ENCODE measurements at places on chromosomes 16 and 17. TPM values are rescaled to one million over a fixed set of nuclear protein-coding genes. Genes with fewer than 3 reads are reported as not detected.

The TMEM235 gene
- not detected for total RNA-seq

The ASPA gene
- total RNA-seq, result not detected

The GAS2L2 gene
- total RNA-seq, result not detected

The GP1BA gene
- total RNA-seq, result not detected

The KRT9 gene
- total RNA-seq, result not detected

The TK2 gene
- total RNA-seq, result 14.1 TPM

The NRN1L gene
- not detected for total RNA-seq

The GOSR1 gene
- total RNA-seq, result 14.2 TPM

The KRTAP2-1 gene
- not detected for total RNA-seq

The RTN4RL1 gene
- total RNA-seq, result 7.9 TPM

The ASPHD1 gene
- 2.0 TPM for total RNA-seq

The KCNH6 gene
- total RNA-seq, result not detected

The FAAP100 gene
- 34.6 TPM for total RNA-seq

The SEPTIN12 gene
- total RNA-seq, result not detected

The CCDC200 gene
- total RNA-seq, result not detected

The C1QTNF1 gene
- total RNA-seq, result 21.0 TPM

The SLC5A11 gene
- 0.51 TPM for total RNA-seq

The TEKT3 gene
- not detected for total RNA-seq

The OTOA gene
- total RNA-seq, result not detected

The SDR42E2 gene
- total RNA-seq, result not detected

The CRHR1 gene
- not detected for total RNA-seq

The SLC9A5 gene
- 1.1 TPM for total RNA-seq

The NKD1 gene
- 0.07 TPM for total RNA-seq

The ADAD2 gene
- not detected for total RNA-seq

The G6PC1 gene
- not detected for total RNA-seq

The ARHGAP27 gene
- 134 TPM for total RNA-seq

The COPZ2 gene
- 0.63 TPM for total RNA-seq

The TMEM92 gene
- total RNA-seq, result 6.9 TPM

The TNFRSF17 gene
- not detected for total RNA-seq

The SLC35G6 gene
- total RNA-seq, result not detected

The KRT31 gene
- total RNA-seq, result not detected

The TPPP3 gene
- total RNA-seq, result not detected

The CTRB1 gene
- total RNA-seq, result not detected

The OR1A1 gene
- total RNA-seq, result not detected

The RMI2 gene
- total RNA-seq, result 10.9 TPM

The BIRC5 gene
- 304 TPM for total RNA-seq

The TBC1D3E gene
- total RNA-seq, result not detected

The USH1G gene
- total RNA-seq, result 0.04 TPM

The CCT6B gene
- 0.33 TPM for total RNA-seq

The MT1F gene
- 27.3 TPM for total RNA-seq

The KRTAP2-2 gene
- not detected for total RNA-seq

The SHISA6 gene
- total RNA-seq, result not detected

The CCL23 gene
- total RNA-seq, result not detected

The CPHXL2 gene
- total RNA-seq, result not detected

The ABCA10 gene
- 0.12 TPM for total RNA-seq

The C16orf92 gene
- total RNA-seq, result not detected

The SLC46A1 gene
- 10.4 TPM for total RNA-seq

The TAT gene
- total RNA-seq, result not detected

The SOX9 gene
- 151 TPM for total RNA-seq

The DLX4 gene
- 0.44 TPM for total RNA-seq

All from PC-3 (cell line).